ENCODE measurements at places on chromosomes 7 and 10. TPM values are rescaled to one million over a fixed set of nuclear protein-coding genes. Genes with fewer than 3 reads are reported as not detected.

VWDE gene
- not detected for total RNA-seq

FOXI2 gene
- not detected for total RNA-seq

ZNF33A gene
- 16.4 TPM for total RNA-seq

SAMD9 gene
- 7.7 TPM for total RNA-seq
